ENCODE measurements at places on chromosomes 7 and 10.

- DNase-seq, result no peak
Observed at GRCh38 chr7:31003721-31004120, 40.0 kb downstream of the GHRHR start.

DNA sequence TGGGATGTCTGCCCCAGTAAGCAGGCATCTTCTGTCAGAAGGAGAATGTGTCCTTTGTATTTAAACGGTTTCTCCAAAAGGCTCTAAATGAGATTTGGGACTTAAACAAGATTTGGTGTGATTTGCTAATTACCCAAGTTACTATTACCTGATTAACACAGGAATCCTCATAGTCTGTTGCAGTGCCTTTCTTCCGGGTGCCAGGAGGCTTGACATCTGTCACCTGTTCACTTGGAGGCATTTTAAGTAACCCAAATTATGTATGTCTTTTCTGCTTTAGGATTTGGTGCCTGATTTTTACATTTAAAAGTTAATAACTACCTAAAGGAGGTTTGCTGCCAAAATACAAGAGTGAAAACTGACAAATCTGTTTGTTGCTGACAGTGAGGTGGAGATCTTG is 587.9 kb upstream of the GALNT17 start:
- DNase-seq, result no peak

- no peak for DNase-seq
Observed at GRCh38 chr10:29005988-29006387, 282.9 kb upstream of the LYZL1 start.

- DNase-seq, result no peak
Observed at GRCh38 chr7:140005754-140006503, 56.8 kb downstream of the PARP12 start.

- no peak for DNase-seq
Observed at GRCh38 chr7:41869596-41869995, 166.7 kb upstream of the INHBA start.

- DNase-seq, result no peak
Observed at GRCh38 chr7:151725844-151726651, 150.9 kb downstream of the PRKAG2 start.

- DNase-seq, result no peak
Observed at GRCh38 chr10:76882245-76882644, 755.4 kb downstream of the KCNMA1 start.

- DNase-seq, result no peak
Observed at GRCh38 chr7:69208848-69209247, 389.4 kb upstream of the AUTS2 start.

- no peak for DNase-seq
Observed at GRCh38 chr7:139479620-139480019, 3.9 kb downstream of the KLRG2 start.

- no peak for DNase-seq
Observed at GRCh38 chr7:127250312-127251035, 2.3 kb downstream of the GRM8 start.

GRCh38 chr10:61627266-61627665 is 35.5 kb upstream of the CABCOCO1 start:
- no peak for DNase-seq

- no peak for DNase-seq
Observed at GRCh38 chr7:129642871-129643549, 31.5 kb downstream of the NRF1 start.

GRCh38 chr10:49330127-49330665 is 31.2 kb downstream of the C10orf71 start:
- no peak for DNase-seq

GRCh38 chr10:89470628-89471027 is 56.3 kb downstream of the IFIT5 start:
- no peak for DNase-seq

GRCh38 chr7:27196287-27196767 is 3.6 kb downstream of the HOXA13 start:
- no peak for DNase-seq

- no peak for DNase-seq
Observed at GRCh38 chr7:127890726-127891125, 140.5 kb downstream of the LRRC4 start.

DNA sequence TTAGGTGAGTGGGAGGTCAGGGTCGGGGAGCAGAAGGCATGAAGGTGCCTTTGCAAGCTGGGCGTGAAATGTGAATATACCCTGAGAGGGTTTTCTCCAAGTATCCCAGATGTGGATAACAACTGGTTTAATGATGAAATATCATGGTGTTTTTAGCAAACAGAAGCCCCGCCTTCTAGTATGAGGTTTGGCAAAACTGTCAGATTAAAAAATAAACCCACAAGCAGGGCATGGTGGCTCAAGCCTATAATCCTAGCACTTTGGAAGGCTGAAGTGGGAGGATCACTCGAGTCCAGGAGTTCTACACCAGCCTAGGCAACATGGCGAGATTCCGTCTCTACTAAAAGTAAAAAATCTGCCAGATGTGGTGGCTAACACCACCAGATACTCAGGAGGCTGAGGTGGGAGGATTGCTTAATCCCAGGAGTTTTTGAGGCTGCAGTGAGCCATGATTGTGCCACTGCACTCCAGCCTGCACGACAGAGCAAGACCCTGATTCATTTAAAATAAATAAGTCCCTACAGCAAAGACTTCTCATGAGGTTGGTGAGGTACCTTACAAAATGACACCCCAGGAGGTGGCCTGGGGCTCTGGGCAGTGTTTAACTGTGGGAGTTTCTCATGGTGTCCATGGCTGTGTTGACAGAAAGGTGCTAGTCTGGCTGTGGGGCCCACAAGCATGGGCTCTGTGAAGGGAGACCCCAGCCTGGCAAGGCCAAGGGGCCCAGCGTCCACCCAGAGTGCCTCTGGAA is 6.7 kb upstream of the PWWP2B start:
- DNase-seq, result no peak

DNA sequence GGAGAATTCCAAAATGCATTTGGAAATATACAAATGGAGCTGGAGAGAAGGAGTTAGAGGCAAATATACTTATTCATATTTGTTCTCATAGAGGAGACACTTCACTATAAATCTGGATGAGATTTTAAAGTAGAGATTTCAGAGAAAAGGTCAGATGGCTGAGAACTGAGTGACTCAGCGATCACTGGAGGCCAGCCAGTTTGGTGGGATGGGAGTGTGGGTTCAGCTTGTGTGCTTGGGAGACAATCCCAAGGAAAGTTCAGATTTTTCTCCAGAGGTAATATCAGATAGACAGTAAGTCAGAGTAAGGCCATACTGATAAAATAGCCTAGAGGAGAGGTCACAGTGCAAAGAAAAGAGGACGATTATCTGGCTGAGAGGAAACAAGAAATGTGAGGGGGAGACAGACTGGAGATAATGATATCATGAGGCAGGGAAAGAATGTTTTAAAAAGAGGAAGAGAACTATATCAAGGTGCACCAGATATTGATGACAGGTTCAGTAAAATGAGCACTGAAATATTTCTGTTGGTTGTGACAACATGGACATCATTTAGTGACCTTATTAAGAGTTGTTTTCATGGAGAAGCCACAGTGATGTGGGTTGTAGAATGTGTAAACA is 67.0 kb downstream of the MDFIC start:
- peak; percentile 26 for DNase-seq

- no peak for DNase-seq
Observed at GRCh38 chr10:52738951-52739350, 33.6 kb downstream of the MBL2 start.

- no peak for DNase-seq
Observed at GRCh38 chr10:129579228-129579627, 112.2 kb downstream of the MGMT start.

- no peak for DNase-seq
Observed at GRCh38 chr7:106536079-106536478, 124.9 kb downstream of the CCDC71L start.

- DNase-seq, result no peak
Observed at GRCh38 chr10:12503311-12503710, 154.0 kb downstream of the CAMK1D start.

- peak; percentile 1 for DNase-seq
Observed at GRCh38 chr10:91251430-91252056, 31.1 kb downstream of the PCGF5 start.

- no peak for DNase-seq
Observed at GRCh38 chr10:127020260-127020659, 115.0 kb downstream of the DOCK1 start.

DNA sequence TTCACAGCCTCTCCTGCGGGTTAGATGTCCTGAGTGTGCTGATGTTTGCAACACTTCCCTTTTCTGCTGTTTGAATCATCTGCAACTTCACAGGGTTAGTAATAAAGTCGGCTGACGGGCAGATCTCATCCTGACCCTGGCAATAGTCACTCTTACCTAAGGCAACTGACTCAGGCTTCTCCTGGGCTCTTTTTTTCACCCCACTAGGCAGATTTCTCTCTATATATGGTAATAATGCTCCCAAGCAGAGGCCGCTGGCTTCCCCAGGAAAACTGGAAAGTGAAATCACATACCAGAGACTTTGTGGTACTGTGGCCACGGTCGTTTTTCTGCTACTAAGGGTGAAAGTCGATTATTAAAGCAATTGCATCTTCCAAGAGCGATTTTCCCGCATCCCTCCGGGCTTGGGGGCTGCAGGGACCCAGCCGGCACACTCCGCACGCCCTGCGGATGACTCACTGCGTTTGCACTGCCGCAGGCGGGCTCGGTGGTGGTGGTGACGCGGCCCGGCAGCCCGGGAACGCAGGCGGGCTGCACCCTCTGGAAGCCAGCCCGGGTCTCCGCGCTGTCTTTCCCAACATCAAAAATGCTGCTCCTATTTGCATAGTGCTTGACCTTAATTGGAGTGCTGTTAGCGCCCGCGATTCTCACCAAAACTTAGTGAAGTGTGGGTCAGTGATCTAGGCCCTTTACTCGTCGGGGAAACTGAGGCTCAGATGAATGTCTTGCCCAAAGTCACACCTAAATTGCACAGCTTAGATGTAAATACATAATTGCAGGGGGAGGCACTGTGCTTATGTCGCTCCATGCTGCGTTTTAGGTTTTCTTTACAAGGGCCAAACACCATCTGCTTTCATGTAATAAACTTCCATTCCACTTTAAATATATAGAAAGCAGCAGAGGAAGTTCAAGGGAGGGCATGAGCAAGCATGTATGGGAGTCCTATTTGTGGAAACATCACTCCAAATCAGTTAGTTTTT is 47.6 kb upstream of the ITGB1 start:
- DNase-seq, result peak; percentile 86

DNA sequence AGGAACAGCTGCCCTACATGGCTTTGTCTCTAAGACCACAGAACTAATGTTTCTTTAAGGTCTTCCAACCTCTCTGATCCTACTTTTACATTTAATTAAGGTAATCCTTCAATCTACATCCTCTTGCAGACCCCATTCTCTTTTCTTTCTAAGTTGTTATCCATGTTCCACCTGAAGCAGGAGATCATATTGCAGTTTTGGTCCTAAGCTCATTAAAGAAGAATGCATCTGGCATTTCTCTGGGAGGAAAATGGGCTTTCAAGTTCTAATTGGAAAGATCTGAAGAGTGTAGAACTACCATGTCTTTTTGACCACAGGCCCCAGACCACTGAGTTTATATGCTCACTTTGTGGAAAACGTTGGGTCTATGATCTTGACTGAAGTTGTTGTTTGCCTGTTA is 111.2 kb downstream of the SEM1 start:
- DNase-seq, result no peak

GRCh38 chr10:124180044-124180745 is 86.8 kb upstream of the CHST15 start:
- DNase-seq, result no peak

- DNase-seq, result no peak
Observed at GRCh38 chr7:39855325-39855674, 94.8 kb upstream of the CDK13 start.

DNA sequence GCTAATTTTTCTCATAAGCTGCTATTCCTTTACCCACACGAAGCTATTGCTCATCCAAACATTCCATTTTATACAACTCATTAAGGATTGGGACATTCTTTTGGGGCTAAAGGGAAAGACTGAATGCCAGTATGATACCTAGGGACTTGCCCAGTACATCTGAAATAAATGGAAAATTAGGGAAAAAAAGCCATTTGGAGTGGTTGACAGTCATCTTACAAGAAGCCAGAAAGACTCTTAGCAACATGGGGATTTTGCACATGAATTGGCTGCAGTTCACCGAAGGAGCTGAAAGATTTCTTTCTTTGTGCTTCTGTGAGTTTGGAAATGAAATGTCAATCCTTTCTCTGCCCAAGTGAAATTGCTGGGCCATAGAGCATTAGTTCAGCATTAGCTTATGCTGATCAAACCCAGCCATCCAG is 43.3 kb upstream of the MTURN start:
- DNase-seq, result peak; percentile 73
